Fibroblast of gingiva (primary cell): ENCODE measurements at places on chromosomes 1 and 21.

- DNase-seq: no peak
Measured at GRCh38 chr1:48203287-48203900, 19.1 kb upstream of the SLC5A9 start.

- peak; percentile 77 for DNase-seq
Measured at GRCh38 chr1:154190550-154190949, 1.4 kb downstream of the TPM3 start.

- DNase-seq: no peak
Measured at GRCh38 chr1:118118469-118118868, 66.6 kb downstream of the SPAG17 start.

- DNase-seq: no peak
Measured at GRCh38 chr1:109763646-109764415, at the start of gene EPS8L3. EPS8L3 (minus strand) TSS chr1:109763923; CDS start chr1:109761749, 2,174 bp downstream.

- DNase-seq: peak; percentile 47
Measured at GRCh38 chr1:95095833-95096217, 21.3 kb upstream of the TLCD4 start.

DNA sequence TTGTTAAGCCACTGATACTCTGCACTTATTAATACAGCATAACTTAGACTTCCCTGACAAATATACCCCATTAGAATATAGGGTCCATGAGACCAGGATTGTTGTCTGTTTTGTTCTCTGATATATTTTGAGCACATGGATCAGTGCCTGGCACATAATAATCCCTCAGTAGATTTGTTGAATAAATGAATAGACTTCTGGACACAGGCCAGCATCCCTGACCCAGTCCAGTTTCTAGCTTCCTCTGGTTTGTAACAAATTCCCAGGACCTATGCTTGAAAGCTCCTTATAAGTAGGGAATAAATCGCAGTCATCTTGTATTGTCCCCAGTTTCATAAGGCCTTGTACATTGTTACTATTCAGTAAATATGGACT is 58.2 kb upstream of the GADD45A start:
- no peak for DNase-seq

GRCh38 chr21:29271927-29272333 is 26.8 kb upstream of the BACH1 start:
- DNase-seq: peak; percentile 71

DNA sequence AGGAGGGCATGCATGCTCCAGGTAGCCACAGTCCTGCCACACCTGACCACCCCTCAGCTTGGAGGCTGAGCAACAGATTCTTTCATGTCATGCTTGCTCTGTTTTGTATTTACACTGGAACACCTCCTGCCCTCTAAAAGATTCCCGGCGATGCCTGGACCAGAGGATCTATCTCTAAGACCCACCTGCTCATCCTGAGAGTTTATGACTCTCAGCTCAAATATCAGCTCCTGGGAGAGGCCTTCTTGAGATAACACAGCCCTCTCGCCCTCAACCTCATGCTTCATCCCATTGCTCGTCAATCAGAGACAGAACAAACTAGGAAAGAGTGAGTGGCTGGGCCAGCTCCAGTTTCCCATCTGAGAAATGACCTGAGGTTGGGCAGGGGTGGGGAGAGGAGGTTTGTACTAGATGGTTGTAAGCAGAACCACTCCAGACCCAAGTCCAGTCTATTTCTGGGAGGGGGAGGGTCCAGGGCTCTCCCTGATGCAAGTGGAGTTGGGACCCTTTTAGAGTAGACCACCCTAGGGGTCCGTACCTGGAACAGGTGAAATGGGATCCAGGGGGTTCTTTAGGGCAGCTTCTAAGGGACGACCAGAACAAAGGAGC is 524.5 kb downstream of the MATN1 start:
- DNase-seq: no peak

- DNase-seq: no peak
Measured at GRCh38 chr21:44994047-44994694, 54.3 kb downstream of the SLX9 start.

DNA sequence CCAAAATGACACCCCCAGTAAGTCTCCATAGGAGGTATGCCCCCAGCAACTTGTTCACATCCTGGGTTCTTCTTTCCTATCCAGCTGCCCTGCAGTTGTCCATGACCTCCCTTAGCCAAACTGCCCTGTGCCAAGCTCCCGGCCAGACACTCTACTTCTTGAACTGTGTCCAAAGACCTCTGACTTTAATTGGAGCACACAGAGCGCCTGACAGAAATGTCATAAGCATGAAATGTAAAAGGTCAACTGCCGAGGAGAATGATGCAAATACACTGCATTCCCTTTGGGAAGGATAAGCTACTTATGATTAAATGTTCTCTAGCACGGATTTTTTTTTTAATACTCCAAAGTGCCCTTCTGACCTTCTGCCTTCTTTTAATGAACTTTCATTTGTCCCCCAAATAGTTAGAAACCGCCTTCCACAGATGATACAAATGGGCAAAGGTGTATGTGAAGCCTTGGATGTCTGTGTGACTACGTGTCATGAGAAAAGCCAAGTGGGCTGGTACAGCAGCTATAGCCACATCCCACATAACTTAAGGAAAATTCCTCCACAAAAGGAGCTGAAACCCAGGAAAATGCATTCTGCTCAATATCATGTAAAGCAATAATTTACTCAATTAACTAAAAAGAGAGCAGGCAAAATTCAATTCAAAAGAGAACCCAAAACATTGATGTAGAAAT is 26.8 kb downstream of the PALMD start:
- DNase-seq: peak; percentile 86

- DNase-seq: no peak
Measured at GRCh38 chr1:195053478-195053877, 1554.8 kb downstream of the KCNT2 start.

DNA sequence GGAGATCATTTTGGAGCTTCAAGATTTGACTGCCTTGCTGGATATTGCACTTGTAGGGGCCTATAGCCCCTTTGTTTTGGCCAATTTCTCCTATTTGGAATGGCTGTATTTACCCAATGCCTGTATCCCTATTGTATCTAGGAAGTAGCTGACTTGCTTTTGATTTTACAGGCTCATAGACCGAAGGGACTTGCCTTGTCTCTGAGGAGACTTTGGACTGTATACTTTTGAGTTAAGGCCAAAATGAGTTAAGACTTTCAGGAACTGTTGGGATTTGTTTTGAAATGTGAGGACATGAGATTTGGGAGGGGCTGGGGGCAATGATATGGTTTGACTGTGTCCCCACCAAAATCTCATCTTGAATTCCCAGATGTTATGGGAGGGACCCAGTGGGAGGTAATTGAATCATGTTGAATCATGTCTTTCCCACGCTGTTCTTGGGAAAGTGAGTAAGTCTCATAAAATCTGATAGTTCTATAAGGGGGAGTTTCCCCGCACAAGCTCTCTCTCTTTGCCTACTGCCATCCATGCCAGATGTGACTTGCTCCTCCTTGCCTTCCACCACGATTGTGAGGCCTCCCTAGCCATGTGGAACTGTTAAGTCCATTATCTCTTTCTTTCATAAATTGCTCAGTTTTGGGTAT is 276.1 kb downstream of the LMX1A start:
- no peak for DNase-seq

DNA sequence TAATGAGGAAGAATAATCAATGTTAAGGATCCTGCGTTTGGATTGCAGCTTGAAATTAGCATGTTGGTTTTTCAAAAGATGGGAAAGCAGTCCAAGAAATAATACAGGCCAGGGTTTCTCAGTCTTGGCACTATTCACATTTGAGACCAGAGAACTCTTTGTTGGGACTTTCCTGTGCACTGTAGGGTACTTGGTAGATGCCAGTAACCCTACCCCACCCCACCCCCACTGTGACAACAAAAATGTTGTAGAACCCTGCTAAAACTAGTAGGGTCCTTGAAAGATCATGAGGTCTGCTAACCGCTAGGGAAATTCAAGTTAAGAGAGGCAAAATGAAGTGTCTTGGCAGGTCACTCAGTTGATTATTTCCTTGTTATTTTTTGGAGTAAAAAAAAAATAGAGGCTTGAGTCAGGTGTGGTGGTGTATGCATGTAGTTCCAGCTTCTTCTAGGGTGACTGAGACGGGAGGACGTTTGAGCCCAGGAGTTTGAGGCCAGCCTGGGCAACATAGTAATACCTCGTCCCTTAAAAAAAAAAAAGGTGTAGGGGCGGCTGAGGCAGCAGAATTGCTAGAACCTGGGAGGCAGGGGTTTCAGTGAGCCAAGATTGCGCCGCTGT is 53.3 kb downstream of the SPEN start:
- no peak for DNase-seq

GRCh38 chr1:77313491-77313890 is 31.7 kb downstream of the AK5 start:
- DNase-seq: no peak
